ENCODE measurements at places on chromosomes 11 and 22.
A peak's percentile ranks its signal among the peaks of the same experiment; 100 is the strongest.

GRCh38 chr11:131886201-131886600 is 515.8 kb downstream of the NTM start:
- no peak for DNase-seq

DNA sequence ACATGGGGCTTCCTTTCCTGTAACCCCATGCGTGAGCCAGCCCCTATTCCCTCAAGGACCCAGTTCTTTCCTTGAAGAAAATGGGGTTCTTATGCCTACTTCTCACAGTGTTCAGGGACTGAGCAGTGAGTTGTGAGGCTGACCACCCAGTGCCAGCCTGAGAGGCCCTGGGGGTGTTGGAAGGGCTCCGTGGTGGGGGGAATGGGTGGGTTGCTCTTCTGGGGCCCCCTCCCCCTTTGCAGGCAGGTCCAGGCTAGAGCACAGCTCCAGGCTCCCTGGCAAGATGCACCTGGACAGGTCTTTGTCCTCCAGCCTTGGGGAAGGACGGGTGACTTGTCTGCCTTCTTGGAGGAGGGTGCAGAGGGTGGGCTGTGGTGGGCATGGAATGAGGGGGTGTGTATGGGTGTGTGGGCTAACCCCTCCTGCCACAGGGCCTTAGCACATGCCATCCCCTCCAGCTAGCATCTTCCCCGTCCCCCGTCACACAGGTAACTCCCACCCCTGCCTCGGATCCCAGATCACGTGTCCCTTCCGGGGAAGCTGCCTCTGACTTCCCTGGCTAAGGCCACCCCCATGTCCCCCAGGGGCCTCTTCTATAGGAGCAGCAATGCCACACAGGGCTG is 64.6 kb downstream of the MYEOV start:
- DNase-seq = no peak

DNA sequence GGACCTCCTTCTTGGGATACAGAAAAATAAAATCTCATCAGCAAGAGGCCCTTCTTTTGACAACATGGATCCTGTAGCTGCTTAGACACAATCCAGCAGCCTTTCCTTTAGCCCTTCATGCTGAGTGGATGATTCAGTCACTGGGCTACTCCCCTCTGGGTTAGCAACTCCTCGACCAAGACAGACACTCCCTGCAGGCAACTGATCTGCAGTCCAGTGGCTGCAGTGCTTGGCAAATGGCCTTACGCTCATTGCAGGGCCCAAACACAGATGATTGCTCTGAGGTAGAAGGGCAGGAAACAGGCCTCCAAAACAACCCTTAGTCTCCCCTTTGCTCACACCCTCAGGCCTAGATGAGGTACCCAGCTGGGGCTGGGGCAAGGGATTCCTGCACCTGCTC is 73.2 kb upstream of the OPCML start:
- no peak for DNase-seq

GRCh38 chr11:12118949-12119348 is 8.6 kb downstream of the MICAL2 start:
- DNase-seq = no peak

DNA sequence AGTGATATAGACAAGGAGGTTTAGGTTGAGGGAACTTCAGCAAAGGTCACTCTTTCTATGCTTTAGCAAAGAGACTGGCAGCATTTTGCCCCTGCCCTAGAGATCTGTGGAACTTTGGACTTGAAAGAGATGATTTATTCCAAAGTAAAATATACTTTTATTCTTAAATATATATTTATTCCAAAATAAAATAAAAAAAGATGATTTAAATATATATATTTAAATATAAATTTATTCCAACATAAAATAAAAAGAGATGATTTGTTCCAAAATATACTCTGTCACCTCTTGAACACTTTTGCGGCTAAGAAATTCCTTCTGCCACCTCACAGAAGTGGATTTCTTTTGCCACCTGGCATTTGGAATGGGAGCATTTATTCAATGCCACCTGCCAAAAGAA is 521.3 kb upstream of the CHORDC1 start:
- DNase-seq = no peak

DNA sequence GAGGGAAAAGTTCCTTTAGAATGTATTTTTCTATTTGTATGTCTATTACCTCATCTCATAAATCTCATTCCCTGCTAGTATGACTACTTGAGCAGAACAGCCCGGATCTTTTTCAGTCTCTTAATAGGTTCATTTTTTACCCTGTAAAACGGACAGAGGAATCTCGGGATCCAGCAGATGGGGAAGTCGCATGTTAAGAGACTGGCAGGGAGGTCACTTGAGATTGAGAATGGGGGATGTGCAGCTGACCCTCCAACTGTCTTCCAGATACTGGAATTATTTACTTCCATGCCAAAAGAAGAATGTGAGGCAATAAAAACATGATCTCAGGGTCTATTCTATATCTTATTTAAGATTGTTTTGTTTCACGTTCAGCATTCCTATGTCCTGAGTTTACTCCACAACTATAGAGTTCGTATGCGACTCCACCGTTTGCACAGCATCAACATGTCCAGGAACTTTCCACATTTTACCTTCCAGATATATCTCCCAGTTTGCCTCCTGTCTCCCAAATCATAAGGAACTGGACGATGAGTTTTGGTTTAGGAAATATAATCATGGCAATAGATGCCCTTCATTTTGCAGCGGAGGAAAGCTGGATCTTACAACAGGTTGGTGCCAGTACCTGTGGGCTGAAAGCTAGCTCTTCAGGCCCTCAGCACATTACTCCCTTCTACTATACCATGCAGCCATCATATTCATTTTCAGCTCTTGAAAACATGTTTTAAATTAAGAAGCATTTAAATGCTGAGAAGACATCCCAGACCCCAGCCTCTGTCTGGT is 181.5 kb downstream of the MAML2 start:
- DNase-seq = no peak

DNA sequence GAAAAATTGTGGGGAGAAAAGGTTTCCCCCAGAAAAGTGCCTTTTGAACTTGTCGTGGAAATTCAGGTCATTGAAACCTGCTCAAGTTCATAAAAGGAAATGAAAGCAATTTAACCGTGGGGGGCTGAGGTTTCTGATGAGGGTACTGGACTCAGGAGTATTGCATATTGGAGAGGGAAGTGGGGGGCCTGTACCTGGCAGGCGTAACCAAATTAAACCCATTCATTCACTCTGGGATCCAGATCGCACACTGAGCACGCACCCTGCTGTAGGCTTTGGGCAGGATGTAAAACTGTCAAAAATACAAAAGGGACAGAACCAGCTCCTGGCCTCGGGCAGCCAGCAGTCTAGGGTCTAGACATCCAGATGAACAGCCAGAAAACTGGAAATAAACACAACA is 1517.4 kb downstream of the BRD1 start:
- no peak for DNase-seq

DNA sequence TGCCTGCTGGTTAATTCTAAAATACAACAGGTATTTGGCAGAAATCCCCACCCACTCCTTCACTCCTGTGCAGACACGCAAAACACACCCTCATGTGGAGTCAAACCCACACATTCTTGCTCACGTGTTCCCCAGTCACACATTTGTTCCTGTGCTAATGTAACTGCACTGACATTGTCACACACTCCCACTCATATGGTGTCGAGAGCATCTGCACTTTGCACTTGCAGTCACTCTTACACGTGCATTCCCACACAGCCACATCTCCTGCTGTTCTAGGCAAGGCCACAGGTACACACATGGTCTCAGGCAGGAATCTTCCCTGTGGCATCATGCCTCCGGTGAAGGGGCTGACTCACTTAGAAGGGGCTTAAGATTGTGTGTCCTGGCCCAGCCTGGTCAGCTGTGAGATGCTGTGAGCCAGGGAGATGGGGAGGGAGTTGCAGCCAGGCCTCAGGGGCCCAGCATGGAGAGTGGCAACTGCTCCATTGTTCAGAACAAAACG is 395.0 kb downstream of the TENM4 start:
- no peak for DNase-seq

DNA sequence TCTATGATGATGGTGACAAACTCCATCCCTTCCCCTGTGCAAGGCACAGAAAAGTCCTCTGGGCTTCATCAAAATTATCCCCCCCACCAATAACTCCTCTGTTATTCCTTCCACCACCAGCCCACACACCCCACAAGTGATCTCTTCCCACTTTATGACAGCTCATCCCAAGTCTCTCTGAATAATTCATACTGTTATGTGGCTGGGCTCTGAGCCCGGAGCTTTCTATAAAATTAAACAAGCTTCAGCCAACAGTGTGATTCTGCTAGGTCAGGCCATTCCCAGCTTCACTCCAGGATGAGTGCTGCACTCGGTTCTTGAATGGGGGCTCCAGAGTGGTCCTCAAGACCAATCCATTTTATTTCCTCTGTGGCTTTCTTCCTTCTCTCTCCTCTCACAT is 83.0 kb downstream of the INSC start:
- DNase-seq = no peak

GRCh38 chr22:36839356-36840073 is 21.3 kb upstream of the NCF4 start:
- DNase-seq = no peak

- DNase-seq = no peak
These were observed 114.2 kb downstream of the KCNQ1 start for GRCh38 chr11:2558861-2559526.

- no peak for DNase-seq
These were observed 4.0 kb upstream of the GPR83 start for GRCh38 chr11:94405062-94405833.

DNA sequence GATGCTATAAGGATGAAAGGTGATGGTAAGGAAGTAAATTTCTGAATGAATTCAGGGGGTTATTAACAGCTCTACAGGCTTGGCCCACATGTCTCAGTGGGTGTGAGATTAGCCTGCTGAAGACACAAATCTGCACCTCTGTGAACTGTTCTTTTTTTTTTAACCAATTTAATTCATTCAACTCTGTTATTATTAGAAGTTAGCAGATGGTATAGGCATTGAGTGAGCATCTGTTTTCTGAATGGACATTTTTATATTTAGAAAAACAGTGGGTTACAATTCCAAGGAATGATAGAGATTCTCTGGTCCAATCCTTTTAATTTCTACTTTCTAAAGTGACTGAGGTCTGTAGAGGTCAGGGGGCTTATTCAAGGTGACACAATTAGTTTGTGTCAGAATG is 122.0 kb upstream of the SORL1-AS1 start:
- no peak for DNase-seq

DNA sequence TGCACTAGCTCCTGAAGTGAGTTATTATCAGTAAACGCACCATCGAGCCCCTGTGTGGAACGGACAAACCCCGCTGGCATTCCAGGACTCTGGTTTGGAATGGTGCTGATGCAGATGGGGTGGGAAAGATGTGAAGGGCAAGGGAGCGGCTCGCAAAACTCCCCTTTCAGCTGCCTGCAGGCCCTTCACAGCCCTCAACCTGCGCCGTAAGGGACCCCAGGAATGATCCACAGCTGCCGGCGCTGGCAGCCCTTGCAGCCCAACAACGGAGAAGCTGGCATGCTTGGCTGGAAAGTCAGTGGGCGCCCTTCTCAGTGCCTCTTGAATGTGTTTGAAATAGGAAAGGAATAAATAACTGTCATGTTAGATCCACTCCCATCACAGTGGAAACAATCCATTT is 1445.5 kb downstream of the BRD1 start:
- no peak for DNase-seq

DNA sequence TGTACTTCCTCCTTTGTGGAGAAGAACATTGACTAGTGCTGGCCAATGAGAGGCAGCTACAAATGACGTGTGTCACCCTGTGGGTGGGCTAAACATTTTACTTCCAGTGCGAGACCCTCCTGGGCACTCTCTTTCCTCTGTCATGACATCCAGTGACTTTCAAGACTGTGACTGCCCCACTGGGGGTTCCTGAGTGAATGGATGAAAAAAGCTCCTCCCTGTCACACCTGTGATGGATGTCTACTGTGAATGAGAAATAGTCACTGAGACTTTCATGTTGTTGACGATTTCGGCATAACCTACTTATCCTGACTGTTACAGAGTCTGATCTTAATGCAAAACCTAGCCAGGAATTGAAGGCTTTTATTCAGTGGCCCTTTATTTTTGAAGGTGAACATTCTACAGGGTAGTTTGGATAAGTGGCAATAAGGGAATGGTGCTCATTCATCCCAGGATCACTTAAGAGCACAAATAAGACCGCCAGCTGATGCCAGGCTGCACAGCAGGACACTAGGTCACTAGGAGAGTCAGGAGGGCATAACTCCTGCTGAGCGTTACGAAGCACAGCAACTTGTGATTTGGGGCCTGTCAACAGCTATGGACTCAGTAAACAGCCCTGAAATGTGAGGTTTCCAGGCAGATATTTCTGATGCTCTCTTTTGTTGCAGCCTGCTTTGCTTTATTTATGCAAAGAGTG is 636.6 kb downstream of the NTM start:
- DNase-seq = no peak

GRCh38 chr11:13963949-13964770 is 1.6 kb downstream of the SPON1 start:
- peak; percentile 53 for DNase-seq

DNA sequence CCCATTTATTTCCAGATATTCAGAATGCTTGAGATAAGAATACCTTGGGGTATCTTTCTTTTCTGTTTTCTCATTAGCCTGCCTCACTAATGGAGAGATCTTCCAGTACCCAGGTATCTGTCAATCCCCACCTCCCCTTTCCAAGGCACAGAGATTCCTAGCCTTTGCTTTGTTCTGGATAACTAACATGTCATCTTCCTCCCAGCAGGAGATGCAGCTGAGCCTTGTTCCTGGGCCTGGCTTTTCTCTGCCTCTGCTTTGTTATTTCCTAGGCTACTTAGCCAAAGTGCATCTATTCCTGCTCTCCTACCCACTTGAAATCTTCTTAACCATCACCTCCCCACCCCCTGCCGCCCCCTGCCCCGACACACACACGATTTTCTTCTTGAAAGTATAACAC is 297.1 kb downstream of the NELL1 start:
- no peak for DNase-seq

DNA sequence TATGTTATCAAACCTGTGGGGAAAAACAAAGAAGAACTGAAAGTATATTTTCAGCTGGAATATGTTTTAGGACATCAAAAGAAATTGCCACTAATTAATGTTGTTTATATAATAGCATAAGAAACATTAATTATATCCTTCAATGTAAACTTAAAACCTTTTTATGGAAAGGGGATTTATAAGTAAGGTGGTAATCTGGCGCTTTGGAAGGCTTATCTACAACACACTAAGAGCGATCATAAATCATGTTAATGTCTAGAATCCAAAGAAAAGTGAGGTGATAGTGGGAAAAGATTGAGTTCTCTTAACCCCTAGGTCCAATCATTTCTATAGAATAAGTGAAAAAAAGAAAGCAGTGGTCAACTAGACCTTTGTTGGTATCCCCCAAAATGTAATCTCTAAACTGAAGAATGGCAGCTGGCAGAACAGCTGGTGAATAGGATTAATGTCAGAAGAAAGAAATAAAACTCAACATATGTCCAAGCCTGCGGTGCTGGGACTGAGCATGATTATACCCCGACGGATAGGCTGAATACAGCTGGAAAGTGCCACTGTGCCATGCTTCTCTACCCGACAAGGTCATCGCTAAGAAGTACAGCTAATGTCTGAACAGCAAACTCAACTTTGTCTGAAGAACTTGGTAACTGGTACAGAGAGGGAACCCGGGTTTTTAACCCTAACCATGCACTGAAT is 64.0 kb downstream of the SOX6 start:
- no peak for DNase-seq

GRCh38 chr11:65821107-65821506 is 12.7 kb upstream of the SNX32 start:
- no peak for DNase-seq

GRCh38 chr11:40095446-40095845 is 1364.0 kb downstream of the LRRC4C start:
- DNase-seq = no peak
